Testis (tissue), 5 donors: ENCODE measurements at places on chromosomes 4 and X. TPM values are rescaled to one million over a fixed set of nuclear protein-coding genes. Genes with fewer than 3 reads are reported as not detected.

Gene RAB9A
- total RNA-seq: 12.9 TPM

Gene CT47B1
- 17.9 TPM for total RNA-seq

Gene MTNR1A
- 1.5 TPM for total RNA-seq

Gene SLC49A3
- total RNA-seq: 10.1 TPM

Gene DCLK2
- total RNA-seq: 18.4 TPM

Gene SAGE1
- 5.5 TPM for total RNA-seq

Gene INPP4B
- 55.2 TPM for total RNA-seq

Gene STARD8
- total RNA-seq: 2.3 TPM

DNA sequence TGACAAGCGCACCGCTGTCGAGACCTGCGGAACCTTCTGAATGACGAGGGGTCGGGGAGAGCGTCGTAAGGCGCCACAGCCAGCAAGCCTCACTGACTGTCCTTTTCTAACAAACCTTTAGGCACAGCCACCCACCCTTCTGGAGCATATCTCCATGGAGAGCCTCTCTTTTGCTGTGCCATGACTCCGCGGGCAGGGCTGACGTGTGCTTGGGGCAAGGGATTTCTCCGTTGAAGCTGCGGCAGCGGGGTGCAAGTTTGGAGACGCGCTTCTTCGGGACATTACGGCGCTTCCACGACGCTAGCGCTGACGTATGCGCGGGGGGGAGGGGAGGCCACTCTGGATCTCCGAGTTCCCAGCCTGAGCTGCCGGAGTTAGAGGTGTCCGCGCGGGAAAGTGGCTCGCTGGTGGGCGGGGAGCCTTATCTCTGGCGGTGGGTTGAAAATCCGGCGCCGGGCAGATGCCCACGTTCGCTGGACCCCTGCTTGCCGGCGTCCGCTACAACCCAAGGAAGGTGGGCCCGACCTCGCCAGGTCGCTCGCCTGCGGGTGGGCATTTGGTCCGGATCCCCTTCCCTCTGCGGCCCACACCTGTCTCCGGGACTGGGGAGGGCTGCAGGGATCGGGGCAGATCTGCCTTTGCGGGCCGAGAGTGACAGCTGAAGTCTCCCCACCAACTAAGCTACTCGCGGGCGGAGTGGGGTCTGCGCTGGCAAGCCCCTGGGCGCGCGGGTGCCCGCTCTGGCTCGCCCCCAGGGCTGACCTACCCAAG lies 543 bp upstream of the SLC10A7 start:
- H3K27ac ChIP-seq: peak overlapping the region; percentile 80
- H3K4me3 ChIP-seq: peak overlapping the region; percentile 71
- H3K4me1 ChIP-seq: no peaks in the 10 kb centered on the region
- no peaks in the 10 kb centered on the region for H3K36me3 ChIP-seq

- H3K4me1 ChIP-seq: no peaks in the 10 kb centered on the region
- DNase-seq: no peak
- H3K4me3 ChIP-seq: no peak overlapping the region
- no peaks in the 10 kb centered on the region for H3K36me3 ChIP-seq
- H3K27me3 ChIP-seq: no peaks in the 10 kb centered on the region
- no peak overlapping the region for H3K27ac ChIP-seq
These were observed 127.1 kb downstream of the CHIC2 start for GRCh38 chr4:53937327-53937726.

DNA sequence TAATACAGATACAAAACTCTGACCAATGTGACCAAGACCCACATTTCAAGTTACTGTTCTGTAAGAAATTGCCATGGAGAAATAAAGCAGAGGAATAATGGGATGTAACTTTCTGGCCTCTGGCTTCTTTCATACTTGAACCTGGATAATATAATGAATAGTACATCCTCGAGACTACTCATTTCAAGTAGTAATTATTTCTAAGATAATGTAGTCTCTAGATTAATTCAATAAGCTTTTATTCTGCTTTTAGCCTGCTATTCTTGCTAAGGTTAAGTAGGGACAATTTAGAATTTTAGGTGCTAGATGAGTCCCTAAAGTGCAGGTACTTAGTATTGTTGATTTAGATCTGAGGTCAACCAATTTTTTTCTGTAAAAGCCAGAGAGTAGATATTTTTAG lies 178.7 kb upstream of the IL15 start:
- H3K27ac ChIP-seq: no peak overlapping the region
- no peaks in the 10 kb centered on the region for H3K27me3 ChIP-seq
- H3K4me1 ChIP-seq: no peaks in the 10 kb centered on the region
- no peaks in the 10 kb centered on the region for H3K36me3 ChIP-seq

DNA sequence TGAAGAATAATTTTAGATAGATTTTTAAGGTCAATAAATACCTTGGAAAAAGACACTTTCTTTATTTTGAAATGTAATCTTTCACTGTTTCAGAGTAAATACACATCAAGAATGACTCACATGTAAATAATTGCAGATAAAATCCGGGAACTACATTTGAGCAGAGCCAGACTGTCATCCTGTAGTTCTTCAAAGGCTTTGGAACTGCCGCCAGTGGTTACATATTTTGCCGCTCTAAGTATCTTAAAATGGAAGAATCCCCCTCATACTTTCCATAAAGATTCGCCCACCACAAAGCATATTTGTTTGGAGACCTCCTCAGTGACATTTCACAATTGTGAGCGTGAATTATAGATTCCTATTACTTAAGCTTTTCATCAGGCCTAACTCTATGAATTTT lies 607.8 kb upstream of the ZFP42 start:
- no peak for DNase-seq
- H3K4me3 ChIP-seq: no peak overlapping the region
- no peak overlapping the region for H3K27ac ChIP-seq
- H3K36me3 ChIP-seq: no peaks in the 10 kb centered on the region
- H3K4me1 ChIP-seq: no peaks in the 10 kb centered on the region
- H3K27me3 ChIP-seq: no peaks in the 10 kb centered on the region

GRCh38 chr4:165288639-165289422 lies 38.6 kb upstream of the MSMO1 start:
- no peak for DNase-seq
- no peaks in the 10 kb centered on the region for H3K36me3 ChIP-seq
- no peak overlapping the region for H3K4me3 ChIP-seq
- H3K27me3 ChIP-seq: no peaks in the 10 kb centered on the region

GRCh38 chr4:119626420-119626819 lies 2.2 kb downstream of the PDE5A start:
- DNase-seq: peak; percentile 18
- no peaks in the 10 kb centered on the region for H3K27me3 ChIP-seq
- H3K27ac ChIP-seq: peak overlapping the region; percentile 94
- H3K4me3 ChIP-seq: peak overlapping the region; percentile 84
- H3K4me1 ChIP-seq: no peaks in the 10 kb centered on the region

DNA sequence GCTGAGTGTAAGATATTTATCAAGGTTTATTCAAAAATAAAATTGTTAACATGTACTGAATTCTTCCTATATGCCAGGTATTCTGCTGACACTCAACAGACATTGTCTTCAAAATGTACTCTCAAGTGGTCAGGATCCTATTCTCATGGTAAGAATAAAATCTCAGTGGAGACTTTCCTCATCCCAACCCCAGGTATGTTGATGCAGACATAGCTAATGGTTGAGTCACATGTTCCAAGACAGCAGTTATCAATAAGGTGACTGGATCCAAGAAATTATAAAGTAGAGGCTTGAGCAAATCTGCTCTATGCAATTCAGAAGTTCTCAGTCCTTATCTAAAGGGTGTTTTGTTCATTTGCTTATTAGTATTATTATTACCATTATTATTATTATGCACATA lies 115.2 kb upstream of the GABRA2 start:
- no peaks in the 10 kb centered on the region for H3K27me3 ChIP-seq
- no peak overlapping the region for H3K4me3 ChIP-seq
- H3K36me3 ChIP-seq: no peaks in the 10 kb centered on the region
- no peak for DNase-seq

GRCh38 chr4:186563761-186564160 lies 8.4 kb upstream of the MTNR1A start:
- no peak for DNase-seq
- H3K4me3 ChIP-seq: peak overlapping the region; percentile 21
- no peaks in the 10 kb centered on the region for H3K36me3 ChIP-seq

- H3K4me3 ChIP-seq: no peak overlapping the region
- no peak overlapping the region for H3K27ac ChIP-seq
- H3K4me1 ChIP-seq: no peaks in the 10 kb centered on the region
- DNase-seq: no peak
- no peaks in the 10 kb centered on the region for H3K36me3 ChIP-seq
- H3K27me3 ChIP-seq: no peaks in the 10 kb centered on the region
These were observed 144.2 kb upstream of the GEMIN8 start for GRCh38 chrX:14173873-14174272.

- no peak overlapping the region for H3K4me3 ChIP-seq
- H3K4me1 ChIP-seq: no peaks in the 10 kb centered on the region
- no peaks in the 10 kb centered on the region for H3K27me3 ChIP-seq
- no peak for DNase-seq
These were observed 38.5 kb downstream of the LRBA start for GRCh38 chr4:150976478-150977118.

DNA sequence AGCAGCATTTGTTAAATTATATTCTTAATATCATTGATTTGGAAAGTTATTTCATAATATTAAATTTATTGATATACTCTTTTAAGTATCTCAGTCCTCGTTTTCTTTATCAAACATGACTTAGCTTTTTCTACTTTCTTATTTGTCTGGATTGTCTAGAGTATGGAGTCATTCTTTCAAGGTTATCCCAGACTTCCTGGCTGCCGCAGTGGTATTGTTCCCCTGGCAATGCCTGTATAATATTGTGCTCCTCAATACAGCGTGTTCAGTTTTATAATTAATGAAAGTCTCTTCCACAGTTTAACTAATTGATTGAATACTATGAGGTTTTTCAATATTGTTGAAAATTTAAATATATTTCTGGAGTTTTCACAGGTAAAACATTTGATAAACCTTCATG lies 310.9 kb downstream of the ANKRD50 start:
- no peak overlapping the region for H3K4me3 ChIP-seq
- DNase-seq: no peak
- H3K27ac ChIP-seq: no peak overlapping the region
- H3K4me1 ChIP-seq: no peaks in the 10 kb centered on the region
- no peaks in the 10 kb centered on the region for H3K27me3 ChIP-seq

DNA sequence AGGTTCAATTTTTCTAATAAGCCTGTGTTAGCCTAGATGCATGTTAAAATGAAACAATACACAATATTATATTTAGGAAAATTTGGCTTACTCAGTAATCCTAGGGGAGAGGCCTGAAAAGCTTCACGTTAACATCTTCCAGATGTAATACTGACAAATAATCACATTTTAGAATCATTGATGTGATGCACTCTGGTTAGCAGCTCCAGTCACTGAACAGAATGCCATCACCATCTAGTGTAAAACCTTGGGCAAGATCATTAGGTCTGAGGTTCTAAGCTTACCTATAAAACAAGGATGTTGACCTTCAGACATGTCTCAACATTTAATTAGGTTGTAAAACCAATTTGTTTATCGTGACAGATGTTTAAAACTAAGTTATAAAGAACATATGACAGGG lies 1704.8 kb downstream of the STIM2 start:
- no peak for DNase-seq
- no peaks in the 10 kb centered on the region for H3K36me3 ChIP-seq
- no peaks in the 10 kb centered on the region for H3K27me3 ChIP-seq

DNA sequence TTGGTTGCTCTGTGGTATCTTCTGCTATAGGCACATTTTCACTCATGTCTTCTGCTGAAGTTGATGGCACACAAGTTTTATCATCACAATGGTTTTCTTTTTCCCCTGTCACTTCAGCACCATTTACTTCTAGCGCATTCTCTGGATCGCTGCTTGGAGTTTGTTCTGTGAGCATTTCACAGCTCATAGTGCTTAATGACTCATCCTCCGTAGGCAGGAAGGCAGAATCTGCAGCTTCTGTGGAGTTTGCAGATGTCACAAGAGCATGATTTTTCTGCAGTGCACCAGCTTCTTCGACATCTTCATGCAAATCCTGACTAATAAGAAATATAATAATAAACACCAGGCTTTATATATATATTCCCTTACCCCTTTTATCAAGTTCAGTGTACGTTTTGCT lies 83.6 kb downstream of the CHM start:
- H3K36me3 ChIP-seq: no peaks in the 10 kb centered on the region
- no peak overlapping the region for H3K27ac ChIP-seq
- no peak for DNase-seq
- no peaks in the 10 kb centered on the region for H3K4me1 ChIP-seq
- H3K27me3 ChIP-seq: no peaks in the 10 kb centered on the region
- H3K4me3 ChIP-seq: no peak overlapping the region

GRCh38 chr4:16820329-16820728 lies 78.1 kb downstream of the LDB2 start:
- no peaks in the 10 kb centered on the region for H3K36me3 ChIP-seq
- H3K4me3 ChIP-seq: no peak overlapping the region
- H3K27me3 ChIP-seq: no peaks in the 10 kb centered on the region
- H3K27ac ChIP-seq: no peak overlapping the region
- DNase-seq: no peak
- H3K4me1 ChIP-seq: peaks cover 3% of the 10 kb centered on the region

DNA sequence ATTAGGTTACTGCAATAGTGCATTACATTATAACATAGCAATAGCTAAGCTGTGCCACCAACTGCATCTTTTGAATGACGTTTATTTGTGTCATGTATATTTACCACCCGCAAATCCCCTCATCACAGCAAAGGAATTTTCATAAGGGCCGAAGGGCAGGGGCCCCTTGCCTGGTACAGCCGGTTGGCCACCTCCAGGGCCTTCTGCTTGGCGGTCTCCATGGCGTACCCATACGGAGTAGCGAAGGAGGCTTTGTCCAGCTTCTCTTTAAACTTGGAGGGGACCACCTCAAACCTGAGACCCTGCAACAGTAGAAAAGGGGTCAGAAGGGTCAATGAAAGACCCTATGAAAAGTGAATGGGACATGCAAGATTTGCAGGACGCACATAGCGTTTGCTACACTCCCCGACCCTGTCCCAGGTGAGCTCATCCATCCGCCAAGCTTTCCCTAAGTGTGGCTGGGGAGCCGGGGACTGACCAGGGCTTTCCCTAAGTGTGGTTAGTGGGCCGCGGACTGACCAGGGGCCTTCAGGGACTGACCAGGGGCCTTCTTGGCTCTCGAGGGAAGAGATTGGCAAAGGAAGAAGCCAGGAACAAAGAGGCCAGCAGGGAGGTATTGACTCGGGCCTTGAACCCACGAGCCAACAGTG lies 10.6 kb downstream of the ASMTL start:
- H3K4me3 ChIP-seq: no peak overlapping the region
- no peaks in the 10 kb centered on the region for H3K27me3 ChIP-seq
- no peak overlapping the region for H3K27ac ChIP-seq

- no peaks in the 10 kb centered on the region for H3K4me1 ChIP-seq
- H3K4me3 ChIP-seq: no peak overlapping the region
- no peak for DNase-seq
- H3K36me3 ChIP-seq: no peaks in the 10 kb centered on the region
These were observed 91.1 kb upstream of the ANKRD50 start for GRCh38 chr4:124803641-124804040.

DNA sequence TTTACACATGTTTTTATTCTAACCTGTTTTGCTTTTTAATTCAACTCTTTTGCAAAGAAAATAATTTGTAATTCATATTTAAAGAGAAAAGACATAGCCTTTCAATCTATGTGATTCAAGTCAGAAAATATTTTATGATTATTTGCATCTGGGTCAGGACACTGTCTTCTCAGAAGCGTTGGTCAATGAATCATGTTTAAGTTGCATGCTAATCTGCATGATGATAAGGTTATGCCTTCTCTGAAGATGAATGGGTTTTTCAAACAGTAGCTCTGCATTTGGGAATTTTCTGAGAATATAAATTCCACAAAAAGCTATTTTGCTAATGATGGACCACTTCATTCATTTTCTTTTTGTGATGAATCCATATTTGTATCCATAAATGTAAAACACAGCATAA lies 282.5 kb downstream of the TMA16 start:
- H3K27me3 ChIP-seq: no peaks in the 10 kb centered on the region
- DNase-seq: no peak
- H3K4me3 ChIP-seq: no peak overlapping the region
- H3K36me3 ChIP-seq: no peaks in the 10 kb centered on the region
- H3K27ac ChIP-seq: no peak overlapping the region
- no peaks in the 10 kb centered on the region for H3K4me1 ChIP-seq
